ENCODE measurements at places on chromosomes 11 and 22.

DNA sequence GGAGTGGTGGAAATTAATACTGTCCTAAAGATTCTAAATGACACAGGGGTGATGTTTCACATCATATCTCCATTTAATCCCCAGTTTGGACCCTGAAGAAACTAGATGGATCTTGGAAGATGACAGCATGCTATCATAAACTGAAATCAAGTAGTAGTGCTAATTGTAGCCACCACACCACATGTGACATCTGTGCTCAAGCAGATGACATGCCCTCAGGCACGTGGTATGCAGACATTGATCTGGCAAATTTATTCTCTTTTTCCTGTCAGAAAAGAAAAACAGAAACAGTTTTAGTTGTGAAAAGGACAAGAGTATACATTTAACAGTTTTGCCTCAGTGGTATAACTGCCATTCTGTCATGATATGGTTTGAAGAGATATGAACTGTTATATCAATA lies 52.9 kb upstream of the PGR start:
- DNase-seq = no peak

DNA sequence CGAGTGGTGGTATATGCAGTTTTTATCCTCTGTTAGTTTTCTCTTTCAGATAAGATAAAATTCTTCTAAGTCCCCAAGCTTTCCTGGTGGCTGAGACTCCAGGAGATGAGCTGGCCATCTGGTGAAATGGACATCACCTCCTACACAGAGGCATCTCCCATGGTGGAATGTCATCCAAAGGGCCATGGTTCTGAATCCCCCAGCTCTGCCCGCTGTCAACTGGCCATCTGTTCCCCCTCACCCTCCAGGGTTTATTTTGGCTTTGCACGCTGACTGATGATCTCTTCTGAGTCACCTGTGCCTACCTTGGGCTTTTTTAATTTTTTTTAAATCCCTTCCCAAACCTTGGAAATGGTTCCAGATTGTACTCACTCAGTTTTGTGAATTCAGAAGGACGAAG lies 142.2 kb downstream of the HIPK3 start:
- DNase-seq = no peak

DNA sequence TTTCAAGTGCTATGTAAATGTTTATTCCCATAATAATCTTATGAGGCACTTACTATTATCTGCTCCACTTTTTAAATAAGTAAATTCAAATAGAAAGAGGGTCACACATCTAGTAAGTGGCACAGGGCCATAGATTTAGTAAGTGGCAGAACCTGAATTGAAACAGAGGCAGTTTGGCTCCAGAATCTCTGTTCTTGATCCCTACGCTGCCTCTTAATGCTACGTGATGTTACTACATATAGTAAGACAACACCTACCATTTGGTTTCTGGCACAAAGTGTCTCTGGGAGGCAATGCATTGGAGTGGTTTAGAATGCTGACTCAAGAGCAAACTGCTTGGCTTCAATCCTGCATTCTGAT lies 1018.3 kb downstream of the DLG2 start:
- DNase-seq = no peak

DNA sequence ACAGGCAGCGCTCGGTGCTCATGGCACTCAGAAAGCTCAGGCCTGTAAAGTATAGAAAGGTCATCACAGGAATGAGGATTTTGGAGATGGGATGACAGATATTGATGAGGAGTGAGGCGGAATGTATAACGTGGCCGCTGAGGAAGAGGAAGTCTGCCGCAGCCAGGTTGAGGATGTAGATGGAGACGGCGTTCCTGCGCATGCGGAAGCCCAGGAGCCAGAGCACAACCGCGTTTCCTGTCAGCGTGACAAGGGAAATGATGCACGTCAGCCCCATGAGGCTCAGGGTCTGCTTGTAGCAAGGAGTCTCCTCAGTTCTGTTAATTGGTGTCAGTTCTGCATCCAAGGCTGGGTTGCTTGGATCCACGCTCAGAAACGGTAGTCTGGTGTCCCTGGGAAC lies 33.1 kb upstream of the MRGPRX1 start:
- no peak for DNase-seq

DNA sequence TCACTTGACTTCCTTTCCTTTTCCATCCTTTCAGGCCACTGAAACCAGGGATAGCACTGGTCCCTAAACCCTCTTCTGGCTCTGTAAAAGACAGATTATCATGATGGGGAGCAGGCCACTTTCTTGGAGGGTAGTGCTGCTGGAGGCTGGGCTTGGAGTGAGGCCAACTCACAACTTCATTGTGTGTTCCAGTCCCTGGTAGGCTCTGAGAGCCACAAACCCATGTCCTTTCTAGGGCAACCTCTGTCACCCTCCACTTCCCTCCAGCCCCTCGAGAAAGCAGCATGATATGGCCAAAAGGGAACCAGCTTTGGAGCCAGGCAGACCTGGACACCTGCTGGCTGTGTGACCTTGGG lies 2.3 kb downstream of the TKFC start:
- DNase-seq = no peak

- no peak for DNase-seq
Observed at GRCh38 chr11:65903068-65903481, 2.9 kb upstream of the FOSL1 start.

DNA sequence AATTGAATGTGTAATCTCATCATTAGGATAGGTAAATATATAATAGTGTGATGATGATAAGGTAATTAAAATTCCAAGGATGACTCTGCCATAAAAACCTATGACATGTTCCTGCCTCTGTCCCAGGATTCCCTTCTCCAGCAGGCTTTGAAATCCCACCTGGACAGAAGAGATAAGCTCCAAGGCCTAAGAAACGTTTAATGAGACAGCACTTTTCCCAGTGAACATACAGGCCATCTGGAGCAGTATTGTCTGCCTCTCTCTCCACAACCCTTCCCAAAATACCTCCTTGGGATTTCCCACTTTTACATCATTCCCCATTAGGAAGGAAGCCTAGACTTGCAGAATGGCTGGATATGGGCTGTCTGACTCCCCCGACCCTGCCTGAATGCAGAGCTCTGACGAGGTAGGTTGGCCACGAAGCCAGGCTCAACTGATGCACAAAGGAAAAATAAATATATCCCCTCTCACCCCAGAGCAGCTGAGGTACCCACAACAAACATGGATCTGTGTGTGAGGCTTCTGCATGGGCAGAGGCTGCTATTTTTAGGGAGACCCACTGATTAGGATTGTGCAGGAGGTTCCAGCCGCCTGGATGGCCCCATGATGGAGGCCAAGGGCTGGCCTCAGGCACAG lies 71.0 kb downstream of the TMPRSS5 start:
- no peak for DNase-seq

GRCh38 chr22:41526830-41527799 lies 17.2 kb downstream of the POLR3H start:
- peak; percentile 76 for DNase-seq

- no peak for DNase-seq
Observed at GRCh38 chr11:105179542-105180278, 40.1 kb upstream of the CARD18 start.

GRCh38 chr22:43846966-43847365 lies 15.3 kb downstream of the SULT4A1 start:
- DNase-seq = no peak

GRCh38 chr11:116718955-116719501 lies 53.8 kb downstream of the BUD13 start:
- no peak for DNase-seq

- no peak for DNase-seq
Observed at GRCh38 chr22:28670161-28670560, 9.5 kb downstream of the TTC28 start.

- no peak for DNase-seq
Observed at GRCh38 chr22:27790376-27791158, 11.0 kb downstream of the MN1 start.

DNA sequence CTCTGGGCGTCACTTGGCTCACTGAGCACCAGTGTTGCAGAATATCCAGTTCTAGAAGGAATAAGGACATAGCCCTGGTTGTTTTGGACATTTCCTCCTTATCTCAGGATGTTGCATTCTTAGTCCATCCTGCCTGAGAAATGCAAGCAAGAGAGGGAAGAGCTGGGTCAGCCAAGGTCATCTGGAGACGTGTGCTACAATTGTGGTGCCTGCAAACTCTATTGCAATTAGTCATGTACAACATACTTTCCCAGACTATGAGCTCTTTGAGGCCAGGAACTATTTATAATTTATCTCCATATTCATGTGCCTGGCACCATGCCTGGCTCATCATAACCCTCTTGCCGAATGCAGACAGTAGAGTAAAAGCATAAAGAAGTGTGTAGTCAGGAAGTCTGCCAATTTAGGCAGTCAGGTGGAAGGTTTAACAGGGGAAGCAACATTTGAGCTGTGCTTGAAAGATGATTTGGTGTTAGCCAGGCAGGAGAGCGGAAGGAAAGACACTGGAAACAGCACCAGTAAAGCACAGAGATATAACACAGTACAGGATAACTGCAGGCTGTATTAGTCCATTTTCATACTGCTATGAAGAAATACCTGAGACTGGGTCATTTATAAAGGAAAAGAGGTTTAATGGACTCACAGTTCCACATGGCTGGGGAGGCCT lies 129.4 kb upstream of the PAX6 start:
- DNase-seq = no peak

- no peak for DNase-seq
Observed at GRCh38 chr11:86910592-86910991, 44.6 kb downstream of the FZD4 start.

GRCh38 chr11:129881570-129882170 lies 13.7 kb downstream of the NFRKB start:
- DNase-seq = peak; percentile 74

DNA sequence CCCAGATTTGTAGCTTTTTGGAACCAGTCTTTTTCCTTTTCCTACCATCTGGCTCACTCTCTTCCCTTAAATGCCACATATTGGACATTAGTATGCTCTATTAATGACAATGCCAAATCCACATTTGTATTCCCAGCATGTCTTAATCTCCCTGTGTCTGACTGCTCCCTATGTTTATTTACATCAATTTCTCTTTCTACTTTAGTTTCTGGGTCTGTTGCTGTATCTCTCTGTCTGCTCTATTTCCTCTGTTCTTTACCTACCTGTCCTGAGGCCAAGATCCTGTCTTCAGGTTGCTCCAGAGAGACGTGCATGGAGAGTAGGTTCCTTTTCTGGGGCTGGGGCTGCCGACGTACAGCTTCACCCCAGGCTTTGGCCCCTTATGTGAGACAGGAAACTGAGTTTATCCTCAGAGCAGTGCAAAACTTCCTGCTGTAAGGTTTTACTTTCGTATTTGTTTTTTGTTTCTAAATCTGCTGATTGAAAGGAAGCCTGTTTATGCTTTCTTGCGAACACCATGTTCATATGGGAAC lies 25.6 kb downstream of the OR2AG2 start:
- no peak for DNase-seq

DNA sequence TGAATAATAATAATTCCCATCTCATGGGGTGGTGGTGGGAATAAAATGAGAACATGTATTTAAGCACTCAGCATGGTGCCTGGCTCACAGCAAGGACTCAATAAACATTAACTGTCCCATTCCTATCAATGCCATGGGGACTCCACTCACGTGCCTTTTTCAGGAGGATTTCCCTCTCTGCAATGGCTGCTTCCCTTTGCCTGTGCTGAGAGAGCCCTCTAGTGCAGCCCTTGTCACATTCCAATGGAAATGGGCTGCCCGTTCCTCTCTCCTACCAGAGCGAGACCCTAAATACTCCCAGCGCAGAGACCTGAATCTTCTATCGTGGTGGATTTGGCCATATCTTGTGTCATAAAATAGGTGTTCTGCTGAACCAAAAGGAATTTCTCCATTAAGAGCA lies 621.5 kb upstream of the B3GAT1 start:
- DNase-seq = peak; percentile 63

- DNase-seq = no peak
Observed at GRCh38 chr11:45108070-45109064, 38.1 kb upstream of the PRDM11 start.

DNA sequence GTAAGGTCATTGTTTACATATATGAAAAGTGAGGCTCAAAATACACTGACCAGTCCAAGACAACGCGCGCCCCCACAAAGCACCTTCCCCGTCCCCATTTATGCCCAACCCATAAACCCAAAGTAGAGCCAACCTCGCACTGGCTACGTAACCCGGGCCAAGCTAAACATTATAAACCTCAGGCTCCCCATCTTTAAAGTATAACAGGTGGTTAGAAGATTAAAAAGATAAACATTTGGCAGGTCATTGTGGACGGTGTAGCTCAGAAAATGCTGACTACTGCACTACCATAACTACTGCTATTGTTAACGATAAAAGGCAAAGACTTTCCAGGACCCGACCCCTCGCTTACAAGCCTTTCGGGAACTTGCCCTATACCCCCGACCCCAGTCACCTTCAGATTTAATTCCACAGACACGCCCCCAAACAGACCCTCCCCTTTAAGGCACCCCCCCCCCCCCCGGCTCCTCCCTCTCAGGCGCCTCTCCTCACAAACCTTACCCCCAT lies 470 bp downstream of the NUMA1 start:
- DNase-seq = no peak

- DNase-seq = no peak
Observed at GRCh38 chr11:87596176-87596575, 558.4 kb downstream of the TMEM135 start.

DNA sequence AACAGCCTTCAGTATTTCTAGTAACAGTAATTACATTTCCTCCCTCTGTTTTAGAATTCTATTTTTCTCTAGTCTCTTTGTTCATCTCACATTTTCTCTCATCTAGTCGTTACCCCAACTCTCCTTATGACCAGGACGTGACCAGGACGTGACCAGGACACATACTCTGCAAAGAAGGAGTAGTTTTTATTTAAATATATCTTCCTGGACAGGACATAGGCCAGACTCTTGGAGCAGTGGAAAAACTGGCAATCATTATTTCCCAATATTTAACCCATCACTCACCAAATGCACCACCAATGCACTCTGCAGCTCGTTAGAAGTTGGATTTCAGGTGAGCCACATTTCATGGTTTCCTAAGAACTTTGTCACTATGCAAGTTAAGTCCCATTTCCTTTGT lies 40.3 kb upstream of the POGLUT3 start:
- DNase-seq = no peak

- DNase-seq = no peak
Observed at GRCh38 chr22:40975366-40975765, 24.2 kb downstream of the RBX1 start.

GRCh38 chr22:22999523-22999922 lies 70.8 kb upstream of the GNAZ start:
- DNase-seq = no peak

GRCh38 chr11:8338138-8338537 lies 74.5 kb upstream of the LMO1 start:
- DNase-seq = peak; percentile 82
